ENCODE measurements at places on chromosomes 7 and 10.

DNA sequence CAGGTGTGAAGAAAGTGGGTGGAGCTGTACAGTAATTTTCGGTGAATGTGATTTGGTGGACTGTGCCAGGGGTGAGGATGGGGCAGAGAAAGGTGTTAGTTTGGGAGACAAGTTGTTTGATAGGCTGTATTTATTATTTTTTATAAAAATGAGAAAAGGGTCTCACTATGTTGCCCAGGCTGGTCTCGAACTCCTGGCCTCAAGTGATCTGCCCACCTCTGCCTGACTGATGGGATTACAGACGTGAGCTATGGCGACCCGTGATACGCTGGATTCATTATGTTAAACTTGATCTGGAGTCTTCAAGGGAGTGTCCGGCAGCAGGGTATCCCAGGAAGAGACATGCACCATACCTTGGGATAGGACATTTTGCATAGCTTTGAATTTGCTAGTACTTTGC is 1.3 kb downstream of the KAT6B start:
- DNase-seq: no peak

GRCh38 chr7:30470771-30471170 is 7.8 kb downstream of the NOD1 start:
- DNase-seq: no peak

- DNase-seq: no peak
These were observed 45.5 kb upstream of the STEAP1B start for GRCh38 chr7:22545529-22545928.

DNA sequence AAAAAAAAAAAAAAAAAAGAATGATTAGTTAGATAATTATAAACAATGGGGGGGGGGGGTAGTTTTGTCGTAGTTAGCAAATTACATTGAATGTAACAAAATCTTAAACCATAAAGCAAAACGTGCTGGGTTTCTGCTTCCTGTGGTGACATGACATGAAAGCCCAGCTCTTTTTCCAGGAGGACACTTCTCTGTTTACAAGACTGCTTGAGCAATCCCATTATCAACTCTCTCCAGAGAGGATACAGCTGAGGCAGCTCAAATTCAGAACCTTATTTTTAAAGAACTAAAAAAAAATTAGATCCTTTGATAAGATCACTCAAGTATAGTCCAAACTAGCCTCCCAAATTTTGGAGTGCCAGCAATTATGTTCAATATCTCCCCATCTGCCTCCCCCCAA is 58.6 kb downstream of the ADRB1 start:
- DNase-seq: no peak

DNA sequence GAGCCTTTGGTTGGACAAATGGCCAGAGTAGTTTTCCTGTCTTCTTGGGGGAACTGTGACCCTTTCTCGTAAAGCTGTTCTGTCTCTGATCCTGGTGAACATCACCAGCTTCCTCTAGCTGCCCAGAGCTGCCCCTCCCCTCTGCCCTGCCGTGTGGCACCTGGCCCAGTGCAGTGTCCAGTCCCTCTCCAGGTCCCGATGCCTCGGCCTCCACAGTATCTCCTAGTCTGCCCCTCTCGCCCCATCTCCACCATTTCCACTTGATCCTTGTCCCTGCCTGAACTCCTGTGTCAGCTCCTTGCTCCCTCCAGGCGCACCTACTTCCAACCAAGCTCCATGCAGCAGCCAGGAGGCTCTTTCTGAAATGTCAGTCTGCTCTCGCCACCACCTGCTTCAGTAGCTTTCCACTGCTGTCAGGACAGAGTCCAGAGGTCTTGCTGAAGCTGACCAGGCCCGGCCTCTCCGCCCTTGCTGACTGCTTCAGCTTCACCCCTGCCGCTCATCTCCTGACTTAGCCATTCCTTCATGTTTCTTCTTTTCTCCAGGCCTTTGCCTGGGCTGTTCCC is 133.6 kb downstream of the GRK5 start:
- no peak for DNase-seq

- DNase-seq: peak; percentile 39
These were observed 265.1 kb downstream of the FGFR2 start for GRCh38 chr10:121332829-121333765.

All from Ammon's horn (tissue), 1 donor.